Naive thymus-derived CD8-positive, alpha-beta T cell (primary cell): ENCODE measurements at places on chromosomes 6 and 20.

DNA sequence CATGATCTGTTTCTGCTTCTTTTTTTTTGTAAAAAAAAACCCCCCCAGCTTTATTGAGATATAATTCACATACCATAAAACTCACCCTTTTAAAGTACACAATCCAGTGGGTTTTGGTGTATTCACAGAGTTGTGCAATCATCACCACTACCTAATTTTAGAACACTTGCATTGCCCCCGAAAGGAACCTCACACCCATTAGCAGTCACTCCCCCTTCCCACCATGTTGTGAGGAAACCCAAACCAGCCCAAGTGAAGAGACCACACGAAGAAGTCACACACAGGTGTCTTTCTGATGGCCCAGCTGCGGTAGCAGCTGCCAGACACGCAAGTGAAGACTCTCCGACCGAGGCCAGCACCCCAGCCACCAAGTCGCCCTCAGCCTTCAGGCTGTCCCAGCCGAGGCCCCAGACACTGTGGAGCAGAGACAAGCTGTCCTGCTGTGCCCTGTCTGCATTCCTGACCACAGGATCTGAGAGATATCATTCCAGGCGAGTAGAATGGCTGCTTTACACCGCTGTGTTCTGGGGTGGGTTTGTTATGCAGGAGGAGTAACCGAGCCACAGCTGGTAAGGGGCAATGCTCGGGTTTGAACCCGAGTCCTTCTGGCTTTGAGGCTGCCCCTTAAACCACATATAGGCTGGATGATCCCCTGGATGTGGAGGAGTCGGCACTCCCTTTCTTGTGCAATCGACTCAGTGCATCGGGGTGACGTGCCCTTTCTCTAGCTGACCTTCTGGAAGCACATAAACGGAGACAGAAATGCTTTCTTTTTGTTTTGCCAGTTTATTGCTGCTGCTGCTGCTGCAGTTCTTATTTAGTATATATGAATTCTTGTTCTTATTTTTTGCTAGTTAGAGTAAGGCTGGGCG is 59.1 kb upstream of the PTPN1 start:
- no peak for DNase-seq

DNA sequence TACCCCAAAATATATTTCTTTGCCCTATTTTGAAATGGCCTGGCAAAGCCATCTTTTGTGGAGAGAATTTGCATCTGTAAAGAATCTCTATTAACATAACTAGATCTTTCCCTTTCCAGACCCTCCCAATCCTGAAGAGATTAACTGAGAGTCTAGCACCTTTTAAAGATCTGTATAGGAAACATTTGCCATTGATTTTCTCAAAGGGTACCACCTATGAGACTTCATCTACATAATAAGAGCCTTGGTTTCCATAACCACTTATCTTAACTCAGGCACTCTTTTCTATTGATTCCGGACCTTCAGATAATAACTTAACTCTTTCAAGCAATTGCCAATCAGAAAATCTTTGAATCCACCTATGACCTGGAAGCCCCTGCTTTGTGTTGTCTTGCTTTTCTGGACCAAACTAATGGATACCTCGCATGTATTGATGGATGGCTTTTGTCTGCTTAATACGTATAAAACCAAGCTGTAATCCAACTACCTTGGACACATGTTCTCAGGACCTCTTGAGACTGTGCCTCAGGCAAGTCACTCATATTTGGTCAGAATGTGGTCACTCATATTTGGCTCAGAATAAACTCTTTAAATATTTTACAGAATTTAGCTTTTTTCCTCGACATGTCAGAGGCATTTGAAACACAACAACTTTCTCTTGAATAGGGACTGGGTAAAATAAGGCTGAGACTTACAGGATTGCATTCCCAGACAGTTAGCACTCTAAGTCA is 31.4 kb downstream of the SLC22A2 start:
- DNase-seq, result no peak

- no peak for DNase-seq
These were observed 484.9 kb downstream of the LMBRD1 start for GRCh38 chr6:69311888-69312287.

DNA sequence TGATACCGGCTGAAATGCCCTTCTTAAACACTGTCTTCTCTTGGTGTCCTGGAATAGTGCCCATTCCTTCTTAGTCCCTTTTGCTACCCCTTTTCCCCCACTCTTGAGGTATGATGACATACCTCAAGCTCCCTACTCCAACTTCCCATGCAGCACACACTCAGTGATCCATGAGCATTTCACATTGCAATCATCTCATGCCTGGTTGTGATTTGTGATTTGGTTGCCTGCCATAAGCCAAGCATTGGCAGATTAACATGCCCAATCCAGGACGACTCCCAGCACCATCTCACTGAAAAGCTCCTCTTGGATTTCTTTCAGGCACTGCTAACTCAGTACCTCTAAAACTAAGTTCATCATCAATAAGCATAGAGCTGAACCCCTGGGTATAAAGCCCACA is 14.7 kb upstream of the PTPRA start:
- no peak for DNase-seq

DNA sequence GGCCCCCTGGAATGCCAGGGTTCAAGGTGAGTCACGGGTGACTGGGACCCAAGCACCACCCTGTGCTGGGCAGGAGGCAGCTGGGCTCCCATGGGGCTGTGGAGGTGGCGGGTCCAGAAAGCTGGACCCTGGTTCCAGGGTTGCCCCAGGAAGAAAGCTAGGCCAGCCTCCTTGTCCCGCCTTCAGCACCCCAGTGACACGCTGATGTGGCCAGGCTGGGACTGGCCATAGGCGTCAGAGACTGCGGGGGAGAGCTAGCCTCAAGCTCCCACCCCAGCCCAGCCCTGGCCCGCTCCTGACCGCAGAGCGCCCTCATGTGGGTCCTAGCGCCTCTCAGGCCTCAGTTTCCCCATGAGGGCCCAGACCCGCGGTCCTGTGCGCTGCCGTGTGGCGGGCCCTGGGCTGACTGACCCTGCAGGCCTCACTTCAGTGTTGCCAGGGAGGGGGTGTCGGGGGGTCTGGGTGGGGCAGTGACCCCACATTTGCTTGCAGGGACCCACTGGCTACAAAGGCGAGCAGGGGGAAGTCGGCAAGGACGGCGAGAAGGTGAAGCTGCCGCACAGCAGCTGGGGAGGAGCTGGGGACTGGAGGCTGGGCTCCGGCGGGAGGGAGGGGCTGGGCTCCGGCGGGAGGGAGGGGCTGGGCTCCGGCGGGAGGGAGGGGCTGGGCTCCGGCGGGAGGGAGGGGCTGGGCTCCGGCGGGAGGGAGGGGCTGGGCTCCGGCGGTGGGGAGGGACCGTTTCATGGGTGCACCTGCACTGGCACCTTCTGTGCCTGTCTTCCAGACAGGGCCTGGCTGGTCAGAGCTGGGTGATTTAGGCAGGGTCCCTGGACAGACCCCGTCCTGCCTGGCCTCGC is 7.9 kb downstream of the COL9A3 start:
- no peak for DNase-seq

DNA sequence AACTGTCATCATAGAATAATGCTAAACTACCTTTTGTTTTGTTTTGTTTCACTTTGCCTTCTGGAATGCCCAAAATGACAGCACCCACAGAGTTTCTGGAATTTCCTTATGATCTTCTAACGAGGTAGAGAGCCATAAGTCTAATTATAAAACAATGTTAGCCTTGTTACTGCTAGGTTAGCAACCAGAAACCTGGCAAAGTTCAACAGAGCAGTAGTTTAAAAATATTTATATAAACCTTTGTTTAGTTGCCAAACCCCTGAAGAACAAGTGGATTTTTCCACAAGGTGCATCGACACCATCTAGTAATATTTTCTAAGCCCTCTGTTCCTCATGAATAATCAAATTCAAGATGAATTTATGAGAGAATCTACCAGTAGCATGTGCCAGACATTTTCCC is 27.6 kb upstream of the IPCEF1 start:
- DNase-seq, result no peak

DNA sequence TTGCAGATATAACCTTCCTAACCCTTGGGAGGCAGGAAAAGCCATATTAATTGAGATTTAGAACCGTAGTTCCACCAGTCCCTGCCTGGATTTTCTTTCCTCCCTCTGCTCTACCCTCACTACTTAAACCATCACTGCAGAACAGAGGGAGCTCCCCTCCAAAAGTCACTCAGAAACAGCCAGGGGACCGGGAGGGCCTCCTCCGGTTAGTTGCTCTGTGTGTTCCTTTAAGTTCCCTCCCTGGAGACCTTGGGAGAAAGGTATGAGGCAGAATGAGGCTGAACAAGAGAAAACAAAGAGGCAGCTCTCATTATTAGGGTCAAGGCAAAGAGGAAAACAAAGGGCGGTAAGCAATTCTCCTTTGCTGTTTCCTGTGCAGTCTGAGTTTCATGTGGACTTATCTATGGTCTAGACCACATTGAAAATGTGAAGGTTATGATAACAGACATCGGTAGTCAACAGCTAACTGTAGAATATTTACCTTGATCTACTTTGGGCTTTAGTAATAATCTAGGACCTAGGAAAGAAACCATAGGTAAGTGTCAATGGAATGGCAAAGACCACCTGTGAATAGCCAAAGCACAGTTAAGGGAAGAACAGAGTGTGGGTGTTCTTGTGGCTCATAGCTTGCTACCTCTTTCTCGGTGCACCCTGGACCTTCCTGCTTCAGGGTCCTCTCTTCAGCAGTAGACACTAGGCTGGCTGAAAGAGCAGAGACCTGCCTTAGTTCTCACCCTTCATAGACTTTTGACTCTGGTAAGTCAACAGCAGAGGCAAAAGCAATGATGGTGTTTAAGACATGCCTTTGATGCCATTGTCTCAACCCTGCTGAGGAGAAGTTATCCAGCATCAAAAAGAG is 250.9 kb upstream of the CITED2 start:
- no peak for DNase-seq

- DNase-seq, result no peak
These were observed 260.1 kb downstream of the PRL start for GRCh38 chr6:22036699-22037098.

DNA sequence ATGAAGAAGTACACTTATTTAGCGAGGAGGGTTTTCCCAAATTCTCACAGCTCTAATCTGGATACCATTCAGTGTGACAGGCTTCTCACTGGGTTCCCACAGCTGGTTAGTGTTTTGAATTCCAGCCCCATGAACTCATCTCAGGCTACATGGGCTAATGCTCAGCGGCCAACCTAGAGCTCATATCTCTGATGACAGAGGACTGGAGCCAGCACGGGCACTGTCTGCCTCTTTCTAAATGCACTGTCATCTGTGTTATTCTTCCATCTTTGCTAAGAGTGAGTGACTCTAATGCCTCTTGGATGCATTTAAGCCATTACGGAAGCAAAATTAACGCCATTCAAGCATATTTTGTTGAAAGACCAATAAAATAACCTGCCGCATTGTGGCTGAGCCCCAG is 308.9 kb upstream of the JAG1 start:
- DNase-seq, result no peak

GRCh38 chr6:136982928-136983327 is 60.8 kb downstream of the SLC35D3 start:
- DNase-seq, result no peak

DNA sequence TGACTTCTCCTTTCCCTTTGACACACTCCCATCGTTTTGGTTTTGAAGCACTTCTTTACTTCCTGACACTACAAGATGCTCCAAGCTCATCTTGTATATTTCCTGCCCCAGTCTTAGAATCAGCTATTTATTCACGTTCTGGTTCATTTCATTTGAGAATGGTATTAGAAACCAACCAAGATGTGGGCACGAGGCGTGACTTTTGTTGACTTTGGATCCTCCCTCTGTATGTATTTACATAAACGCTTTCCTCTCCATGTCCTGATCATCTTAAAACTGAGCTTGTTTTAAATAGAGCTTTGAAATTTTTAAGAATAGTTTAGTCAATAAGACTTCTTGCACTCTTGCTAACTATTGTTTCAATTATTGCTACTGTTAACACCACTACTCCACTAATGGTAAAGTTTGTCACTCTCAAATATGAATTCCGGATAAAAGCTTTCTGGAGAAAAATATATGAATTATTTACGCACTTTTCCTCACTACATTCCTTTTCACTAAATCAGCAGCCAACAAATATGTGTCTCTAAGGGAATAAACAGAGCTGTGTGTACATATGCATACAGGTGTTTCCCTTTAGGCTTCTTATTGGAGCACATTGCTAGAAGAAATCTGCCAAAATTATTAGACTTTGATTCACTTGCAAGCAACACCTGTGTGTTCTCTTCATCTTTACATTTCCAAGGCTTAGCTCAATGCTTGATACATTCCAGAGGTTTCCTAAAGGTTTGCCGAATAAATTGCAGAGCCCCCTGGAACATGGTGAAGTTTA is 77.3 kb upstream of the TMEM244 start:
- DNase-seq, result no peak

- DNase-seq, result no peak
These were observed 91.0 kb downstream of the BCKDHB start for GRCh38 chr6:80197474-80197873.

DNA sequence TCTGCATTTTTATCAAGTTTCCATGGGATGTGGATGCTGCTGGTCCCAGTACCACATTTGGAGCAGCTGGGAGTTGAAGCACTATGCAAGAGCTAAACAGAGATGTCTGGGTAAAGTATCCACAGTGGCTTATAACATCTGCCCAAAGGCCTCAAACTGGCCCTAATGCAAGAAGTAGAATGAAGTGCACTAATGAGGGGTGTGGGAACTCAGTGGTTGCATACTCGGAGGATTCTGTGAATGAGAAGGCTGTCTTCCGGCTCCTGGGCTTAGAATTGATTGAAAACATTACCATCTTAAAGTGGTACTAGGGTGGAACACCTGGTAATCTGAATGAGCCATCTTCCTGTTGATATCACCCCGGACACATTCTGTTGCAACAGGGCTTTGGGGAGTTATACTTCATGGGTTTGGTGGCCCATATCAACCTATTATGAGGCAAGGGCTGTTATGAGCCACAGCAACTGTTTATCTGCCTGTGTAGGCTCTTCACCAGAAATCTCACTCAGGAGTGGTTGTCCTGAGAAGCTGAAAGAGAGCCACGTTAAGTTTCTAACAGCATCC is 54.7 kb upstream of the SNRPB2 start:
- DNase-seq, result no peak

GRCh38 chr6:129730477-129731165 is 20.6 kb upstream of the ARHGAP18 start:
- DNase-seq, result peak; percentile 18
